Activated CD4-positive, alpha-beta T cell treated with anti-CD3 and anti-CD28 coated beads for 36 hours (primary cell): ENCODE measurements at places on chromosomes 4 and X. TPM values are rescaled to one million over a fixed set of nuclear protein-coding genes. Genes with fewer than 3 reads are reported as not detected.

GRCh38 chr4:54368281-54369265, 139.5 kb downstream of the PDGFRA start:
- no peak overlapping the region for H3K27ac ChIP-seq
- H3K36me3 ChIP-seq = no peaks in the 10 kb centered on the region
- H3K27me3 ChIP-seq = no peaks in the 10 kb centered on the region
- DNase-seq = no peak
- no peak overlapping the region for H3K4me3 ChIP-seq

DNA sequence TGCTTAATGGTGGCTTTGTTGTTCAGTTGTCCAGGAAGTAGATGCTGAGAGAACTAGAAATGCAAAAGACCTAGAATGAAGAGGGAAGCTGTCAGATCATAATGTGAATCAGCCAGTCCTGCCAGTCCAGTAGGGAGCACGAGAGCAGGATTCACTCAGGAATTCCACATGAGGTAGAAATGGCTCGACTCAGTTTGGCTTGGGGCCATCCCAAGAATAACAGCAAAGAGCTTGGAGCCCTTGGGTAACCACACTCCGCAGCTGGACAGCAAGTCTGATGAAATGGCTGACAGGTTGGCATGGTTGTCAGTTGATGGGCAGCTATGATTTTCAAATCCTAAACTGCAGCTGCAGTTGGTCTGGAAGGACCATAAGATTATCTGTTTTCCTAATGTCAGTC, 44.5 kb upstream of the WDR1 start:
- no peak for DNase-seq
- no peaks in the 10 kb centered on the region for H3K36me3 ChIP-seq
- H3K4me1 ChIP-seq = peaks cover 21% of the 10 kb centered on the region
- H3K27ac ChIP-seq = no peak overlapping the region

- no peak for DNase-seq
- no peaks in the 10 kb centered on the region for H3K36me3 ChIP-seq
- no peak overlapping the region for H3K4me3 ChIP-seq
- no peaks in the 10 kb centered on the region for H3K27me3 ChIP-seq
- no peak overlapping the region for H3K27ac ChIP-seq
Measured at GRCh38 chr4:47493238-47494123, 8.4 kb downstream of the ATP10D start.

Gene IL15
- 1.1 TPM for total RNA-seq

Gene DGKK
- total RNA-seq = not detected

Gene PPA2
- total RNA-seq = 74.6 TPM

Gene PASD1
- total RNA-seq = not detected

Gene CSAG1
- total RNA-seq = not detected

Gene NPY2R
- not detected for total RNA-seq

Gene WDR17
- total RNA-seq = 2.2 TPM

Gene RASSF6
- 0.04 TPM for total RNA-seq
